Right atrium auricular region (tissue), 2 donors: ENCODE measurements at places on chromosomes 2 and 18. TPM values are rescaled to one million over a fixed set of nuclear protein-coding genes. Genes with fewer than 3 reads are reported as not detected.
A peak's percentile ranks its signal among the peaks of the same experiment; 100 is the strongest.

Gene KCNG3
- not detected for total RNA-seq

Gene PLA2R1
- total RNA-seq, result 2.8 TPM

Gene PJVK
- total RNA-seq, result 0.59 TPM

Gene PTGR3
- 33.9 TPM for total RNA-seq

Gene SERPINB5
- not detected for total RNA-seq

DNA sequence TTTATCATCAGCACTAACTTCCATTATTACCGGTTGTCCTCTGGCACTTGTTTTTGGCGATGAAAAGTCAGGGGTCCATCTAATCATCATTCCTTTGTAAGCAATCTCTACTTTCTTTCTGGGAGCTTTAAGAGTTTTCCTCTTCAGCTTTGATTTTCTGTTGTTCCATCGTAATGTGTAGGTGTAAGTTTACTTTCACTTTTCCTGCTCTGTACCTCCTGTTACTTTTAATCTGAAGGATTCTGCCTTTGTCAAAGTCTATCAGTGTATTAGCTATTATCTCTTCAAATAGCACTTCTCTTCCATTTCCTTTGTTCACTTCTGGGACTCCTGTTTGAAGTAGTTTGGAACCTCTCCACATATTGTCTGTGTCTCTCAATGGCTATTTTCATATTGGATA lies 25.5 kb upstream of the GPR155 start:
- DNase-seq, result no peak

GRCh38 chr2:23624378-23624777 lies 239.4 kb downstream of the KLHL29 start:
- DNase-seq, result no peak

DNA sequence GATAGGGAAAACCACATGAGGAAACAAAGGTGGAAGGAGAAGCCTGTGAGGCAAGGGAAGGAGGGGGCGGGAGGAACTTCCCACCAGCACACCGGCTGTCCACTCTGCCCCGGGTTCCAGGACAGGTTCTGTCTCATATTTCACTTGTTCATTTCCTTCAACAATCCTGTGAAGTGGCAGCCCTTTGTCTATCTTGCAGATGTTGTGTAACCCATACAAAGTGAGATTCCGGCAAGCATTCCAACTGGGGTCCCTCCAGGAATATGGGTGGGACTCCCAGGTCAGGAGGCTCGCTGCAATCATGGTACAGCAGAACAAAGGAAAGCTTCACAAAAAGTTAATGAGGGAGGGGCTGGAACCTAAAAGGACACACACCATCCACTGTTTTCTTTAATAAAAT lies 271.3 kb upstream of the PXDN start:
- no peak for DNase-seq

DNA sequence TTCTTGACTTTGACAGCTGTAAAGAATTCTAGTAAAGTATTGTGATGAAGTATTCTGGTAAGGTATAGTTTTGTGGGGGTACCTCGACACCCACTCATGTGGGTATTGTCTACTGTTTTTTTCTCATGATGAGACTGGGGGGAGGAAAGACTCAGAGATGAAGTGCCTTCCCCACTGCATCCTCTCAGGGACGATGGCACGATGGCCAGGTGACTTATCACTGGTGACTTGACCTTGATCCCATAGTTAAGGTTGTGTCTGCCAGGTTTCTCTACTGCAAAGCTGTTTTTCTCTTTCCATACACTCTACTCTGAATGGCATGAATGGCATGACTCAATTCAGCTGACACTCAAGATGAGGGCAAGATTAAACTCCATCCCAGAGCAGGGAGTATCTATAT lies 936 bp upstream of the CCDC68 start:
- no peak for DNase-seq

GRCh38 chr2:218396688-218397462 lies 2.8 kb upstream of the CTDSP1 start:
- peak; percentile 87 for DNase-seq

DNA sequence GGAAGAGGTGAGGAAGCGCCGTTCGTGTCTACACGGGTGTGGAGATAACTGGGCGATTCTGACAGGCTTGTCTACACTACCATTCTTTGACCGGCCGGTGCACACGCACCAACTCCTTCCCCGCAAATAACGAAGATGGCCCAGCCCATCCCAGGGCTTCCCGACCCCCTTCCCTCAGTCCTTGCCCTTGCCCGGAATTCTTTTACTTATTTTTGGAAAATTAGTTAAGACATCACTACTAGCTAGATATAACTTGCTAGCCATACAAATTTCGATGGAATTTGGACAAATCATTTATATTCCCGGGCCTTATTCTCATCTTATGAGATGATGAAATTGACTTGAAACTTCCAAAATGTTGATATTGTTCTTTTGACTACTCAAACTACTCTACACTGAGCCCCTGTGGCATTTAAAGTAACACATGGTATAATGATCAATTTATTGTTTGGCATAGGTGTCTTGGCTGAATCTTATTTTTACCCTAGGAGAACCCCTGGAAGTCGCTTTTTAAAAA lies 1.3 kb downstream of the ERICH2 start:
- no peak for DNase-seq

DNA sequence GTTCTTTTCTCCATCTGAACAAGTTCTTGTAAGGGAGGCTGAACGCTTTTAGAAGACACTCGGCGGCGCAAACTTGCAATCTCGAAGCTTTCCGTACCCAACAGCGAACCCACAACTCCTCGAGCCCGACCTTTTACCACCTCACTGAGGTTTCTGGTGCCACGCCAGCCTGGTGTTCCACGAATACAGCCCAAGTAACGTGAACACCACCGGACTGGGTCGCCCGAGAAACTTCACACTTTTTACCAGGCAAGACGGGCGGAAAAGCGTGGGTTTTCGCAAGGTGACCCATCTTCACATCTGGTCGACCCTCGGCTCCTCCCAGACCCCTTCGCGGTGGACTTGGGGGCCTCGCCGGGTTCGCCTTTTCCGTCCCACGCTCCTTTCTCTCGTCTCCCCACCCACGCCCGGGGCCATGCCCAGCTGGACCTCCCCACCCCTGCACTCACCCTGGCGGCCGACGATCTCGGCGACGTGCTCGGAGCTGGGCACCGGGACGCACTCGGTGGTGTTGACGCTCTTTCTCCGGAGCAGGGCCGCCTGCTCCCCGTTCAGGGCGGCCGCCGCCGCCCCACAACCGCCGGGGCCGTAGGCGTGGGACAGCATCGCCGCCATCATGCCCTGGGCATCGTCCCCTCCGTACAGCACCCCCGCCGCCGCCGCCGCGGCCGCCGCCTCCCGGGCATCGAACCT lies 1.2 kb downstream of the MEX3C start:
- DNase-seq, result peak; percentile 65

GRCh38 chr2:159349674-159350299 lies 63.3 kb upstream of the WDSUB1 start:
- no peak for DNase-seq

GRCh38 chr2:64792995-64793639 lies 139.4 kb upstream of the SERTAD2 start:
- DNase-seq, result no peak

GRCh38 chr2:133776936-133777573 lies 208.8 kb upstream of the NCKAP5 start:
- no peak for DNase-seq

DNA sequence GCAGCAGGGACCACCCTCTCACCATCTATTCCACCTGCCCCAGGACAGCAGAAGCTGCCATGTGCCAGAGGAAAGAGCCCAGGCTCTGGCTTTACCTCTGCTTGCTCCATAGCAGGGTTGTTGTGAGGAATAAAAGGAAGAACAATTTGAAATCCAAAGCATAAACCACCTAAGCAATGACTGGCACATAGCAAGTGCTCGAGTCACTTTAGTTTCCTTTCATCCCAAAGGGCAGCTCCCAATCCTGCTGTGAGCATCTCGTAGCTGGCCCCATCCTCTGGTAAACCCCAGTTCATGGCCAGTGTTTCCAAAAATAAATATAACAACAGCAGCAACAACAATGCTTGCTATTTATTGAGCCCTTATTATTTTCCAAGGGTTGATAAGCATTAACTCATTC lies 923.5 kb downstream of the EPHA4 start:
- DNase-seq, result no peak

DNA sequence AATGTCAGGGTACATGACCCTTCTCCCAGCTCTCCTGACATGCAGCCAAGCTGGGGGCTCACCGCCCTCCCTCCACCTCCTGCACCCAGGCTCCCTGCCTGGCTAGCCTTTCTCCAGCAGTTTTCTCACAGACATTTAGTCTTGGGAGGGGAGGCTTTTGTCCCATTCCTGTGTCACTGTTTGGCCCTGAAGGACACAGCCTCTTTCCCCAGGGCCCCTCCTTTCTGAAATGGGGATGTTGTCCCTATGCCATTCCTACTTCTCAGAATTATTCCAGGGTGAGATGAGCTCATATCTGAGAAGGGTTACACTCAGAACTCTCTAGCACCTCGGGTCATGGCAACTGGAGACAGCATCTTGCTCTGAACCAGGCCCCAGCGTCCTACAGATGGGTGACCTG lies 47.3 kb upstream of the MRPL33 start:
- DNase-seq, result no peak

- no peak for DNase-seq
Observed at GRCh38 chr2:135149251-135149650, 97.2 kb downstream of the RAB3GAP1 start.

GRCh38 chr2:188512456-188512855 lies 220.8 kb downstream of the GULP1 start:
- no peak for DNase-seq

DNA sequence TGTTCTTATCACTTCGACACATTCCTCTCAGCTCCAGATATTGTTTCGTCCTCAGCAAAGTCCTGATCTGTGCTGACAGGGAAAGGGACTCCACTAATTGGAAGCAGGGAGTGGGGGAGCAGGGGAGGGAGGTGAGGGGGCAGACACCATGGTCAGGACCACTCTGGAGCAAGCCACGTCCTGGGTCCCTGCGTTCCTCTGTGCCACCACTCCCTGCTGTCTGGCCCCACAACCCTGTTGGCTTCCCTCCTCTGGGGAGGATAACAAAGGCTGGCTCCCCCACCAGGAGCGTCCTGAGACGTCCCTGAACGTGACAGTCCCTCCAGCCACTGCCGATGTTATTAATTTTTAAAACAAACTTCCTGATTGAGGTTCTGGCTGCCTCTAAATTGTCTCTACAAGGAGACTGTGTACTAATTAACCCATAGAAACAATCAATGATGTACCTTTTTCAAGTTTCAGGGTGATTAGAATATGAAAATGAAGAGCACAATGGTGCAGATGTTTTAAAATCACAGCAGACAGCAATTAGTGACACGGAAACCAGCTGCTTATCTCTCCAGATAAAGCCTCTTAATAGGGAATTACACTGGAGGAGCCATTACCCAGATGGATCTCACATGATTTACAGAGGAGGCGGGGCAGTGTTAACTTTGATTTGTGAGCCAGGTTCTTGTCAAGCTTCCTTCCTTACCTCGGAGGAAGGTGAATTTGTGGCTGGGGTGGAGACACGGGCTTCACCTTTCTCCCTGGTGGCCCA lies 257.5 kb downstream of the SETBP1 start:
- no peak for DNase-seq

DNA sequence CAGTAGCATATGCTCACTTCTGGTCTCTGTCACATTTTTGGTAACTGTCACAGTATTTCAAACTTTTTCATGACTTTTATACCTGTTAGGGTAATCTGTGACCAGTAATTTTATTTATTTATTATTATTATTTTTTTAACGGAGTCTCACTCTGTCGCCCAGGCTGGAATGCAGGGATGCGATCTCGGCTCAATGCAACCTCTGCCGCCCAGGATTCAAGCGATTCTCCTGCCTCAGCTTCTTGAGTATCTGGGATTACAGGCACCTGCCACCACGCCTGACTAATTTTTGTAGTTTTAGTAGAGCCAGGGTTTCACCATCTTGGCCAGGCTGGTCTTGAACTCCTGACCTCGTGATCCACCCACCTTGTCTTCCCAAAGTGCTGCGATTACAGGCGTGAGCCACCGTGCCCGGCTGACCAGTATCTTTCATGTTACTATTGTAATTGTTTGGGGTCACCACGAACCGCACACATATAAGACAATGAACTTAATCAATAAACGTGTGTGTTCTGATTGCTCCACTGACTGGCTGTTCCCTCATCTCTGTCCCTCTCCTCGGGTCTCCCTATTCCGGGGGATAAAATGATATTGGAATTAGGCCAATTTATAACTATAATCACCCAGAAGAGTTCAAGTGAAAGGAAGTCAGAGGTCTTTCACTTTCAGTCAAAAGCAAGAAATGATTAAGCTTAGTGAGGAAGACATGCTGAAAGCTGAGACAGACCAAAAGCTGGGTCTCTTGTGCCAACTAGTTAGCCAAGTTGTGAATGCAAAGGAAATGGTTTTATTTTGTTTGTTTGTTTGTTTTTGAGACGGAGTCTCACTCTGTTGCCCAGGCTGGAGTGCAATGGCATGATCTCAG lies 22.9 kb downstream of the TGIF1 start:
- no peak for DNase-seq

DNA sequence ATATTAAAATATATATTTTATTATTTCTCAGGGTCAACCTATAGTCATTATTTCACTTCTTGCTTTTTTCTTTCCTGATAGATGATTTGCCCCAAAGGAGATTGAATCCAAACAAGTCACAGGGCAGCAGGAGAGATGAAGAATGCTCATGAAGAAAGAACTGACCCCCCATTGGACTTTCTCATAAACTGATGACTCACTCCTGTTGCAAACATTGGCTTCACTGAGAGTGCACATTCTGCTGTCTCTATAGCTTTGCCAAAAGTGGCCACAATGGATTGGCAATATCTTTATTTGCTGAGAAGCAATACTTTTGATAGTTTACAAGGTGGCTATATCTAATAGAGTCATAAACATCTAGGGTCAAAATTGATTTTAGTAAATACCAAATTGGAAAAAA lies 55.9 kb upstream of the ZNF385B start:
- no peak for DNase-seq

DNA sequence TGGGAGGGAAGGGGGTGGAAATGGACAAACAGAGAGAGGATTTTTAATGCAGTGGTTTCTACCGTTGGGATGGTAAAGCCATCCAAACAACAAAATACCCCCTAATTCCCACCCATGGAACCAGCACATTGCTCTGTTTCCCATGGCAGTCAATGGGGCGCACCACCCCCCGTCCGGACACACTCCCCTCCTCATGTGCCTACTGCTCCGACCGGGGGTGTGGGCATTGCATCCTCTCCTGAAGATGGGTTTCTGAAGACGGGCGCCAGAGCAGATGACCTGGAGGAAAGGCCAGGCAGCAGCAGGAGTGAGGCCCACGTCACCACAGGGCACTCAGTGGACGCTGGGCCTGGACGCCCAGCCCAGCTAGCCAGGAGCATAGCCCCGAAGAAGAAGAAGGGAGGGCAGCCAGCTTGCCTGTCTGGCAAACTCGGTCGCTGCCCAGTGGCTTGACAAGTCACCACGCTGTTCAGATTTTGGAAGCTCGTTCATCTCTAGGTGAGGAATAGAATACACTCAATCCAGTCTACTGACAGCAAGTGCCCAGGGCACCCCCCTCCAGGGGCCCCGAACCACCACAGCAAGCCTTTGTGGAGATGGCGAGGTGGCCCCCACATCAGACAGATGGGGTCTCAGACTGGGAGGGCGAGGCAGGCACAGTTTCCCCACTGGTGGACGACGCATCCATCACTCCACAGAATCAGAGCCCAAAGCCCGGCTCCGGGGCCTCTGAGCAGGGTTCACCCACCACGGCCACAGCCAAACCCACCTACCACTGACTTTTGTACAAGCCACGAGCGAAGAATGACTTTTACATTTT lies 296.2 kb upstream of the SALL3 start:
- no peak for DNase-seq
